ENCODE measurements at places on chromosomes 1 and 21. TPM values are rescaled to one million over a fixed set of nuclear protein-coding genes. Genes with fewer than 3 reads are reported as not detected.

TMPRSS15 gene
- not detected for total RNA-seq

CNTN2 gene
- 0.38 TPM for total RNA-seq

SF3B4 gene
- 22.8 TPM for total RNA-seq

RGS16 gene
- 1.0 TPM for total RNA-seq

URB2 gene
- 3.2 TPM for total RNA-seq

AADACL3 gene
- total RNA-seq = not detected

TMEM240 gene
- 7.5 TPM for total RNA-seq

IGSF3 gene
- 17.5 TPM for total RNA-seq

MPZ gene
- total RNA-seq = 4.8 TPM

CD2 gene
- 0.51 TPM for total RNA-seq

OR2T29 gene
- total RNA-seq = not detected

CSMD2 gene
- 0.40 TPM for total RNA-seq

OR2L3 gene
- total RNA-seq = not detected

CSRP1 gene
- total RNA-seq = 53.1 TPM

IRF6 gene
- total RNA-seq = 31.6 TPM

LCE1B gene
- not detected for total RNA-seq

PPFIA4 gene
- total RNA-seq = 19.3 TPM

ANGPTL3 gene
- not detected for total RNA-seq

HLX gene
- total RNA-seq = 5.6 TPM

SPRR5 gene
- not detected for total RNA-seq

CHODL gene
- total RNA-seq = not detected

PRR9 gene
- total RNA-seq = not detected

NPL gene
- total RNA-seq = 5.3 TPM

CSF3R gene
- total RNA-seq = 3.3 TPM

C1QB gene
- 130 TPM for total RNA-seq

AMY1A gene
- total RNA-seq = not detected

RAP1GAP gene
- 3.7 TPM for total RNA-seq

AMY2A gene
- not detected for total RNA-seq

RGSL1 gene
- not detected for total RNA-seq

C4BPA gene
- 0.08 TPM for total RNA-seq

OLIG2 gene
- not detected for total RNA-seq

COA6 gene
- 42.0 TPM for total RNA-seq

OR10J1 gene
- total RNA-seq = not detected

OR2T11 gene
- total RNA-seq = not detected

CR1L gene
- total RNA-seq = not detected

ESPN gene
- 0.56 TPM for total RNA-seq

ADAMTSL4 gene
- 64.4 TPM for total RNA-seq

PDE9A gene
- total RNA-seq = 3.3 TPM

PLEKHG5 gene
- 16.8 TPM for total RNA-seq

ZMPSTE24 gene
- 35.4 TPM for total RNA-seq

OR6K3 gene
- total RNA-seq = not detected

C1QC gene
- 110 TPM for total RNA-seq

TENT5C gene
- 18.7 TPM for total RNA-seq

OR6N1 gene
- total RNA-seq = not detected

IFI6 gene
- 29.2 TPM for total RNA-seq

PCSK9 gene
- total RNA-seq = not detected
